ENCODE measurements at places on chromosomes 5 and 9.

GRCh38 chr5:66647146-66647856, 51.1 kb downstream of the MAST4 start:
- DNase-seq, result no peak

GRCh38 chr5:111930905-111931461, 174.0 kb upstream of the NREP start:
- no peak for DNase-seq

- DNase-seq, result no peak
Observed at GRCh38 chr5:4651806-4652565, 488.1 kb upstream of the ADAMTS16 start.

- DNase-seq, result no peak
Observed at GRCh38 chr5:103847060-103847459, 284.5 kb upstream of the NUDT12 start.

GRCh38 chr5:71471193-71471592, 15.7 kb downstream of the BDP1 start:
- no peak for DNase-seq

- no peak for DNase-seq
Observed at GRCh38 chr9:97670586-97670985, 26.6 kb downstream of the XPA start.

DNA sequence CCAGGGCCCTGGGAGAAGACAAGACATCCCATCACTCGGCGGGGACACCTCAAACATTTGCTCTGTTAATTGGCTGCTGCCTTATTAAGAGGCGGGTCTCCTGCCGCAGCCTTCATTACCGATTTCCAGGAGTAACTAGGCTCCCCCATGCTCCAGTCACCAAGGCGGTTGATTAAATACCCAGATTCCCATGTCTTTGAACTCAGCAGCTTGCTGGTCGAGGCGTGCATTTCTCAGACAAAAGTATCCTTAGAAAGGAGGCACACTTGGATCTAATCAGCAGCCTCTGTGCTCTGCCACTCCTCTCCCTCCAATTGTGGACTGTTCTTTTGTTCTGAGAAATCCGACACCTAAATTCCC, 228.8 kb downstream of the FSTL4 start:
- DNase-seq, result no peak

DNA sequence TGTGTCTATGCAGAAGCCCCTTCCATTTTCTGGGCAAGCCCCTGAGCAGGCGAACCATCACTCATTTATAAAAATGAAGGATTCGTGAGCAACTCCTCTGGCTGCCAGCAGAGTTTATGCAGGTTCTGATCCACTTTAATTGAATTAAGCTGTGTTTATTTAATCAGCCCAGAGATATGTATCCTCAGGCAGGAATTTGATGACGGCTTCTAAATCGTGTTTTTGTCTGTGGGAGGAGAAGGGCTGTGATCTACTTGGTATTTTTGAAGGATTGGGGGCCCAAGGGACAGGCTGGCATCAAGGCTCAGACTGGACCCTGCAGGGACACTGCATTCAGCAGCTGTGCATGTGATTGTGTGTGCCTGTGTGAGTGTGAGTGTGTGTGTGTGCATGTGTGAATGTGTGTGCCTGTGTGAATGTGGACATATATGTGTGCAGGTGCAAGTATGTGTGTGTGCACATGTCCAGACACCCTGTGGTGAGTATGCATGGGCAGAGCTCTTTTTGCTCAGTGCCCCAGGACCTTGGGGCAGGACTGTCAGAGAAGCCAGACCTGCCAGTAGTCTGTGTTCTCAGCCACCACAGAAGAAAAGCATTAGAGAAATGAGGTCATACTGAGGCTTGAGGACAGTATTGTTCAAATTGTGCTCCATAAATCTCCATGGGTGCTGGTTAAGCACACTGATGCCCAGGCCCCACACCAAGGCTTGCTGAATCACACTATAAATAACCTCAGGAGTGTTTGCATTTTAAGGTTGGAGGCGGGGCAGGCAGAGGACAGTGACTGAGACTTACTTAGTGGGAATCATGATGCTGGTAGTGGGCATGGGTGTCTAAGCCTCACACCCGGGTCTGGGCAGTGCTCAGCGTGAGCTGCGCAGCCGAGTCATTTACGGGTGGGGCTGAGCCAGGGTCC, 164.0 kb downstream of the CARTPT start:
- DNase-seq, result no peak

DNA sequence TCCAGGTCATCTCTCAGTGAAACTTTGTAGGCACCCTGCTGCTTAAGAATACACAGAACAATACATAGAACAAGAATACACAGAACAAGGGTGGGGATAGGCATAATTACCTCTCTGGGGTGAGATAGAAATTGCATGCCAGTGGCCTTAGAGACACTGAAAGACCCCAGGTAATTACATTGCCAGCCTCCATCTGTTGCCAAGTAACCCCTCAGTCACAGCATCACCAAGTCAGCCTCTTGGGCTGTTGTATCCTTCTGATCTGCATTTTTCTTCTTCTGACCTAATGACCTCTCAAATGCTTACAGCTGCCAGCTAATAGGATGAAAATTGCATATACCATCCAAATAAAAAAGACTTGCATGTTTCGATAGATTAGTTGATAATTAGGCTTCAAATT, 167.7 kb downstream of the GRIA1 start:
- DNase-seq, result no peak

DNA sequence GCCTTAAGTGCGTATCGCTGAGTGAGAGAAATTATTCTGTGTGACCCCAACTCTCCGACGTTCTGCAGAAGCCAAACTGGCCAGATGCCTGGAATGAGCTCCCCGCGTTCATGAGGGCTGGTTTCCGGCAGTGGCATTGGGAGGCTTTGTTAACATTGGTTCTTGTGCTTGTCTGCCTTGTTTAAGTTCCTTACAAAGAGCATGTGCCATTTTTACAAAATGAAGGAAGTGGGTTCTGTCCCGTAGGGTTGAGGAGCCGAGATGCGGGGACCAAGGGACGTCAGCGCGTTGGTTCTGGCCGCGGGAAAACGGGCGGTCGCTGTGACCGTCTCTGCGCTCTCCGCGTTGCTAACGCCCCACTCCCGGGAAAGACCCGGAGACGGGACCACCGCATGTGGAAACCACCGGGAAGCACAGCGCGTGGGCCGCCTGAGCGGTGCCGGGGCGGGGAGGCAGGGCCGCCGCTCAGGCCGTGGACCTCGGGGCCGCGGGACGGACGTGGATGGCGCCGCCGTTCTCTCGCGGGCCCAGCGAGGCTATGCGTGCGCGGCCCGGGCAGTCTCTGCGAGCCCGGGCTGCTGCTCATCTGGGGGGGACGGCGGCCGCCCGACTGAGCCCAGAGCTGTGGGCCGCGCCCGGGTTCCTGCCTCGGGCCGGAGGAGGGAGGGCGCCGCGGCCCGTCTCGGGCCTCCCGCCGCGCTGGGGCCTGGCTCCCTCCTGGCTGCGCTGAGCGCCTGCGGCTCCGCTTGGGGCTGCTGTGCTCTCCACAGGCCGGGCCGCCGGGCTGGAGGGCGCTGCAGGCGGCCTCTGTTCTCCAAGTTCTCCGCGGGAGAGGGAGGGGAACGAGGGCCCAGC, 13.4 kb downstream of the RABL6 start:
- no peak for DNase-seq

DNA sequence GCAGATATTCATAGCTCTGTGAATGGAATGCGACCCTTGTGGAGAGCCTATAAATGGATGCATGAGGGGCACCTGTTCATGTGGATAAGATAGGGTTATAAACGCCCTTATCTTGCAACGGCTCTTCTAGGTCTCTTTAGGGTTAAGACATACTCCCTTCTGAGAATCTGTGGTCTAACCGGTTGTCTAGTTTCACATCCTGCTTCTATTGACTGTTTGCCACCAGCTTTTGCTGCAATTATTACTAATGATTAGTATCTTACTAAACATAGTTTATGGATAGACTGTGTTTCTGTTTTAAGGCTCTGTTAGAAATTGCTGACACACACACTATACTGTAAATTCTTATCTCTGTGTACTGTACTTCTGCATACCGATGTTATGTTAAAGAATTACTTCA, 198.9 kb upstream of the CYLC2 start:
- no peak for DNase-seq

DNA sequence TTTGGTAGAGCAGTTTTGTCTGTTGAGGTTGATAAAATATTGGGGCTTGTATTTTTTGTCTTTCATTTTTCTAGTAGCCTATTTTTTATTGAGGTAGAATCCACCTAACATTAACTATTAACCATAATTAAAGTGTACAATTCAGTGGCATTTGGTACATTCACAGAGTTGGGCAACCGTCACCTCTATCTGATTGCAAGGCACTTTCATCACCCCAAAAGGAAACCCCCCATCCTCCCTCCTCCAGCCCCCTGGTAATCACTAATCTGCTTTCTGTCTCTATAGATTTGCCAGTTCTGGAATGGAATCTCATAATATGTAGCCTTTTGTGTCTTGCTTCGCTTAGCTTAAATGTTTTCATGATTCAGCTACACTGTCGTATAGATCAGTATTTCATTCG, 55.5 kb upstream of the DMRT3 start:
- no peak for DNase-seq

GRCh38 chr5:5026409-5026785, 113.7 kb upstream of the ADAMTS16 start:
- DNase-seq, result no peak

DNA sequence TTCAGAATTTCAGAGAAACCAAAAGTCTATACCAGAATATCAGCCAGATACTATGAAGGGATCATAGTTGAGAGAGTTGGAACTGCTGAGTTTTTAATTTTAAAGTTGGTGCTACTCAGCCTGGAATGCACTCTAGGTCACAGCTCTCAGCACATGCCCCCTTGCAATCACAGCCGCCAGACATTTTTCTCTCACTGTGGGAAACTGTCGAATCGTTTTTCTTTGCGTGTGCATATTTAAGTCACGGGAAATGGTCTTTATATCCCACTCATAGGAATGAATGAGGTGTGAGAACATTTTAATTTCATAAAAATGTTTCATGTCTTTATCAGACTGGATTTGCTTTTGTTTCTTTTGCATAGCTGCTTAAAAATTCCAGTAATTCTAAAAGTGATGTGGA, 12.2 kb upstream of the SPDL1 start:
- DNase-seq, result no peak

DNA sequence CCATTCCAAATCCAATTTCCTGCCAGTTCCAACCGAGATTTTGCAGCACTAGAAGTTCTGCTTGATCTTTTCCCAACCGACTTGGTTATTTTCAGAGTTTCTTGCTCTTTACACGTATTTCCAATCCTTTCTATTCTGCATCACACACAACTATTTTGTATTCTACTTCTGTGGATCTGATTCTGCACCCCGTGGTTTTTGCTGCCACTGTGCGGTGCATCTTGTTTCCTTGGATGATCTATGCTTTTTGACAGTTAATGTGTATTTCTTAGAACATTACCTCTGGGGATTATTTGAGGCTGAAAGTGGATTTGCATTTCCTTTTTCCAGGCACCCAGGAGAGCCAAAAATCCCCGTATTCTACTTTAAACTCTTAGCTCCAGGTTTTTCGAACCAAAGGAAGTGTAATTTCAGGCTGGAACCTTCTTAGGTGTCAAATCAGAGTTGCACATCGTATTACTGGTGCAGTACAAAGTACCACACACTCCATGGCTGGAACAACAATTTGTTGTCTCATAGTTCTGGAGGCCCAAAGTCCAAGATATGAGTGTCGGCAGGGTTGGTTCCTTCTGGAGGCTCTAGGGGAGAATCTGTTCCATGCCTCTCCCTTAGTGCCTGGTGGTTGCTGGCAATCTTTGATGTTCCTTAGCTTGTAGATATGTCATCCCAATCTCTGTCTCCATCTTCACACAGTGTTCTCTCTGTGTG, 14.7 kb upstream of the SARDH start:
- no peak for DNase-seq

GRCh38 chr5:130032807-130033206, 128.5 kb downstream of the CHSY3 start:
- no peak for DNase-seq

- no peak for DNase-seq
Observed at GRCh38 chr9:22986556-22986955, 539.9 kb downstream of the DMRTA1 start.

- no peak for DNase-seq
Observed at GRCh38 chr5:33170411-33170810, 270.4 kb upstream of the TARS1 start.

- DNase-seq, result no peak
Observed at GRCh38 chr9:103627731-103628130, 466.4 kb upstream of the SMC2 start.

- no peak for DNase-seq
Observed at GRCh38 chr9:36686471-36686870, 113.8 kb downstream of the MELK start.

DNA sequence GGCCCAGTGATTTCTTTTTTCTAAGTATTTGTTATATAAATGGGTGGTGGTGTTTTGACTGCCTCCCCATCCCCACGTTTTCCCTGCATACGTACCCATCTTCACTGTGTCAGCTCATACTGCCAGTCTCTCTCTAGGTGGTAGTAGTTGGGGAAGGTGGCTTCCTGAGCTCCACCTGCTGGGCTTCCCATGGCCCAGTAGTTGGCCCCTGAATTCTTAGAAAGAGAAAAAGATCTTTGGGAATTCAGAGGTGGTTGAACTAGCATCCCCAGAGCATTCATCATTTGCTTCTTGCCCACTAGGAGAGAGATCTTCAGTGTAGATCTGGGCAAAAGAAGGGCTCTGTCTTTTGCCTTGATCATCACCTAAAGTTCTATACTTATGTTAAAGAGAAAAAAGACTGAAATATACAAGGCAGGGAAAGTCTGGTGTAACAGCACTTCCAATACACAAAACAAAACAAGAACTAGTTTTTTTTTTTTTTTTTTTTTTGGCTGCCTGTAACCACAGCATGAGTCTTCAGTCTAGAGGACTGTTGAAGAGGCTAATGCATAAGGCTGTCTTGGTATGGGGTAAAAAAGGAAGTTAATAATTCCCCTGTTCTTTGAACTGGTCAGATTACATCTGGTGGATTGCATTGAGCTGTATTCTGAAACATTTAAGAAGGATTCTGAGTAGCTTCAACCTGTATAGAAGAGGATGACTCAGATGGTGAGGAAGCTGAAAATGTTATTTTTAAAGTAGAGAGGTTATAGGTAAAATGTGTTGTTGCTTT, 128.7 kb downstream of the ATG10 start:
- DNase-seq, result no peak

DNA sequence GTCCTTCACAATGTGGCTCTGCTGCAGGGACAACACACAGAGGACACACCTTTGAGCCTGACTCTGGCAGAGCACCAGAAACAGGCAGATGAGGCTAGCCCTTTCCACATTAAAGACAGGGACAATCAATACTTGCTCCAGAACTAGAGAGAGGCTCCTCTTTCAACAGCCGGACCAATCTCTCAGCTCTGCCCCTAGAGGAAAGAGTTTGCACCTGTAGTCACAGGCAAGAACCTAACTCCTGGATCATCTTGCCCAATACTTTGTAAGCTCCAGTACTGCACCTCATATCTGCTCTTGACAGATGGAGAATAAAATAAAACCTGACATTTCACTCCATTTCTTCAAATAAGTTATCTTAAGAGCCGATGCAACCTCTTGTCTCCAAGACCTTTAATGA, 52.1 kb downstream of the EPB41L4A start:
- DNase-seq, result no peak

GRCh38 chr5:51599587-51599986, 216.3 kb downstream of the ISL1 start:
- no peak for DNase-seq

GRCh38 chr5:150108711-150109514, 22.6 kb upstream of the CSF1R start:
- DNase-seq, result no peak

All from activated CD8-positive, alpha-beta memory T cell treated with anti-CD3 and anti-CD28 coated beads for 48 hours (primary cell).